Sigmoid colon (tissue), 7 donors: ENCODE measurements at places on chromosomes 2 and 18. TPM values are rescaled to one million over a fixed set of nuclear protein-coding genes. Genes with fewer than 3 reads are reported as not detected.

DNA sequence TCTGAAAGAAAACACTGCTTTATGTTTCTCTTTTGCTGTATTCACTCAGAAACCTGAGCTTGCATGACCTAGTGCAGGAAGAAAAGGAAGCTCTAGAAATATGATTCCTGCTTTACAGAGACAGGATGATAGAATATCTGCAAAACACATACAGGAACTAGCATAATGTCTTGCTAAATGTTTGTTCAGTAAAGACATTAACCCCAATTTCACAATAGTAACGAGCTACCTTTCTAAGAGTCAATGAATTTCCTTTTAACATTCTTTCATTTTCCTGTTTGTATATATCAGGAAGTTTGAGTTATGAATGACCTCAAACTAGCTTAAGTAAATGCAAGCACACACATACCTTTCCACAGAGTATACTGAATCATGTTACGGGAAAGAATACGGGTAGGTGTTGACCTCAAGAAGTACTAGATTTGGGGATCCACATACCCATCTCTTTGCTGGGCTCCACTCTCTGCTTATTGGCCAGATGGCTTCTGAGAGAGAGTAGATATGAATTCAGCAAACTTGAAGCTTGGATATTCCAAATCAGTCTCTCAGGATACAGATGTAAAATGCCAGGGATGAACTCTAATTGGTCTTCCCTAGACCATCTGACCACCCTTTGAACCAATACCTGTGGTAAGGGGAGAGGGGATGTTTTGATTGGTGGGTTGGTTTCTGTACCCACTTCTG, 18.2 kb upstream of the ACSL3 start:
- H3K4me3 ChIP-seq = no peak overlapping the region
- H3K27me3 ChIP-seq = no peaks in the 10 kb centered on the region
- DNase-seq = no peak

The COL4A4 gene
- 1.1 TPM for total RNA-seq

- H3K27ac ChIP-seq = peak overlapping the region; percentile 63
- no peaks in the 10 kb centered on the region for H3K36me3 ChIP-seq
- peak overlapping the region; percentile 25 for H3K4me3 ChIP-seq
- H3K4me1 ChIP-seq = no peaks in the 10 kb centered on the region
- H3K27me3 ChIP-seq = no peaks in the 10 kb centered on the region
These were observed 796 bp downstream of the RFTN2 start for GRCh38 chr2:197674591-197674990.

The DUSP19 gene
- total RNA-seq = 6.9 TPM

The HNMT gene
- 41.1 TPM for total RNA-seq

The CCDC85A gene
- 1.9 TPM for total RNA-seq

- no peaks in the 10 kb centered on the region for H3K36me3 ChIP-seq
- no peak for DNase-seq
- H3K4me1 ChIP-seq = no peaks in the 10 kb centered on the region
- H3K27ac ChIP-seq = no peak overlapping the region
These were observed 141.5 kb upstream of the FN1 start for GRCh38 chr2:215577356-215577755.

GRCh38 chr18:2997429-2997828, 15.5 kb downstream of the LPIN2 start:
- peaks cover 50% of the 10 kb centered on the region for H3K4me1 ChIP-seq
- no peaks in the 10 kb centered on the region for H3K27me3 ChIP-seq
- DNase-seq = no peak
- H3K36me3 ChIP-seq = no peaks in the 10 kb centered on the region

GRCh38 chr18:4399929-4400328, 55.2 kb downstream of the DLGAP1 start:
- H3K27me3 ChIP-seq = no peaks in the 10 kb centered on the region
- H3K4me3 ChIP-seq = no peak overlapping the region
- H3K27ac ChIP-seq = no peak overlapping the region
- no peaks in the 10 kb centered on the region for H3K4me1 ChIP-seq

GRCh38 chr2:8652774-8653426, 29.0 kb upstream of the ID2 start:
- no peak overlapping the region for H3K27ac ChIP-seq
- H3K4me3 ChIP-seq = no peak overlapping the region
- H3K36me3 ChIP-seq = no peaks in the 10 kb centered on the region
- no peaks in the 10 kb centered on the region for H3K27me3 ChIP-seq
- no peaks in the 10 kb centered on the region for H3K4me1 ChIP-seq
- peak; percentile 46 for DNase-seq

DNA sequence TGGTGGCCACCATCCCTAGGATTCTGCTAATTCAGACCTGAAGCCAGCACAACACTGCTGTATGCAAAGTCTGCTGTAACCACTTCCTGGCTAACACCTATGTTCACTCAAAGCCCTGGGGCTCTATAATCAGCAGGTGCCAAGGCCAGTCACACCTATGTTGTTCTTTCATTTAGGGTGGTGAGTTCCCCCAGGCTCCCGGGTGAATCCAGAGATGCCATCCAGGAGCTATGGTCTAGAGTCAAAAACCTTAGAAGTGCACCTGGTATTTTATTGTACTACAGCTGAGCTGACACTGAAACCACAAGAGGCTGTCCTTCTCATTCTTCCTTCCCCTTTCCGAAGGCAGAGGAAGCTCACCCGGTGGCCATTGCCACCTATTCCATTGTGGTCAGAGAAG, 46.2 kb upstream of the CCDC141 start:
- no peak for DNase-seq
- H3K4me1 ChIP-seq = no peaks in the 10 kb centered on the region
- no peak overlapping the region for H3K27ac ChIP-seq

DNA sequence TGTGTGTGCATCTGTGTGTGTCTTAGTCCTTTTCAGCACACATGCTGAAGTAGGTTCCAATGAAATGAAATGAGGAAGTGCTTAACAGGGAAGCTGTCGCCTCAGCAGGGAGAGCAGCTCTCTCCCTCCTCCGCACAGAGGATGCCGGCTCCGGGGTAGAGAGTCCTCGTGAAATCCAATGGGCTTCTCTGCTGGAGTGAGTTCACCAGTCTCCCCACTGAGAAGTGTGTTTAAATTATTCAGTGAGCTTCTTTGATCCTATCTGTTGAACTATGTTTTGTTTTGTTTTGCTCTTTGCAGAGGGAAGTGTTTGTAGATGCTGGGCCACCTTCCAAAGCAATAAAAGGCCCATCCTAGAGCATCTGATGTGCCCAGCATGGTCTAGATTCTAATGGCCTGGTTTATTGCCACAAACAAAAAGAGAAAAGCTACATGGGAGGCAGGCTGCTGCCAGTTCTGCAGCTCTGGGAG, 6.7 kb downstream of the PPP1R7 start:
- peaks cover 45% of the 10 kb centered on the region for H3K36me3 ChIP-seq
- no peaks in the 10 kb centered on the region for H3K27me3 ChIP-seq
- no peak for DNase-seq
- H3K4me3 ChIP-seq = no peak overlapping the region
- H3K4me1 ChIP-seq = no peaks in the 10 kb centered on the region

The GPR75 gene
- 2.2 TPM for total RNA-seq

The REG1B gene
- total RNA-seq = not detected

GRCh38 chr2:158725441-158725891, 69.7 kb upstream of the DAPL1 start:
- H3K27ac ChIP-seq = no peak overlapping the region
- no peak overlapping the region for H3K4me3 ChIP-seq
- H3K27me3 ChIP-seq = no peaks in the 10 kb centered on the region
- H3K4me1 ChIP-seq = no peaks in the 10 kb centered on the region
- H3K36me3 ChIP-seq = no peaks in the 10 kb centered on the region
- DNase-seq = no peak

DNA sequence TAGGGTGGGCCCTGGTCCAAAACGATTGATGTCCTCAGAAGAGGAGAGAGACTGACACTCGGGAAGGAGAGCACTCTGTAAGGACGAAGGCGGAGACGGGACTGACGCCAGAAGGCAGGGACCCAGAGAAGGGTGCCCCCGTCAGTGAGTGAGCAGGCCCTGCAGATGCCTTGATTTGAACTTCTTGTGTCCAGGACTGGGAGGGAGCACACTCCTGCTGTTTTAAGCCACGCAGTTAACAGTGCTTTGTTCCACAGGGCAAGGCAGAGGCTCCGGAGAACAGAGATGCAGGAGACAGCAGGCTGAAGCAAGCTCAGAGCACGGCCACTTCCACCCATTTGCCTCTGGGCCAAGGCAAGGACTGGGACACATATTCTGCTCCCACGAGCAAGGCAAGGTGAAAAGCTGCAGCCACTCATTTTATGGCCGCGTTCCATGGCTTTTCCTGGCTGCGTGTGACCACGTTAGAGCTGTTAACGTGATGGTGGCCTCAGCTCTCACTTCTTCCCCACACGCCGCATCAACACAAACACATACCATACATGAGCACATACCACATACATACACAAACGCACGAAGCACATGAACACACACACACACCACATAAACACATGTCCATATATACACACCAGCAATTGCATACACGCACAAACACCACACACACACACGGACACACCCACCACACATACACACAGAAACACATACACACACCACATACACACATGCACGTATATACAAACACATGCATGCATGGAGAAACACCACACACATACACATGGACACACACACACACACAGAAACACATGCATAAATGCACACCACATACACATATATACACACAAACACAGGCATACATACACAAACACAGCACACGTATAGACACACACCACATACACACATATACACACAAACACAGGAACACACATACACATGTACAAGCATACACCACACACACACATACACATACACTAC, 521.0 kb upstream of the MYT1L start:
- H3K27ac ChIP-seq = no peak overlapping the region
- no peaks in the 10 kb centered on the region for H3K36me3 ChIP-seq
- no peak overlapping the region for H3K4me3 ChIP-seq

GRCh38 chr2:219634951-219635751, 7.7 kb downstream of the SLC4A3 start:
- DNase-seq = peak; percentile 46
- H3K4me3 ChIP-seq = no peak overlapping the region
- H3K27ac ChIP-seq = no peak overlapping the region
- no peaks in the 10 kb centered on the region for H3K4me1 ChIP-seq

The EPB41L3 gene
- 156 TPM for total RNA-seq

The FAM237A gene
- not detected for total RNA-seq

GRCh38 chr2:1868683-1869141, 124.4 kb upstream of the PXDN start:
- H3K4me1 ChIP-seq = no peaks in the 10 kb centered on the region
- no peaks in the 10 kb centered on the region for H3K36me3 ChIP-seq
- peaks cover 7% of the 10 kb centered on the region for H3K27me3 ChIP-seq
- H3K4me3 ChIP-seq = no peak overlapping the region
- H3K27ac ChIP-seq = no peak overlapping the region

- H3K4me1 ChIP-seq = no peaks in the 10 kb centered on the region
- H3K36me3 ChIP-seq = no peaks in the 10 kb centered on the region
- H3K4me3 ChIP-seq = no peak overlapping the region
- H3K27ac ChIP-seq = no peak overlapping the region
These were observed 21.9 kb downstream of the INO80D start for GRCh38 chr2:206064077-206064476.

DNA sequence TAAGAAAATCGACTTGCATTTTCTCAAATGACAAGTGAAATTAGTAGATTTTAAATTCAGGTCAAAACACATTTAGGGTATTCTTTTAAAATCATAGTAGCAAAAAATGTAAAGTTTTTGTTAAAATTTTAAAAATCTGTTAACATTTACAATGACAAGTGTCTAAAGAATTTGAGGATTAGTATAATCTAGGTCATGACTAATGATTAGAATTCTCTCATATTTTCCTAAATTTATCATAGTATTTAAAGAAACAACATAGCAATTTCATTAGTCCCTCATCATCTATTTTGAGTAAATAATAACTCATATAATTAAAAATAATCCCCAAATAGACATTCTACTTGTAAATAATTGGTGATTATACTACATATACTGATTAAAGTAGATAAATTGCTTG, 23.6 kb downstream of the THUMPD2 start:
- peaks cover 29% of the 10 kb centered on the region for H3K36me3 ChIP-seq
- no peaks in the 10 kb centered on the region for H3K27me3 ChIP-seq
- DNase-seq = no peak
- H3K27ac ChIP-seq = no peak overlapping the region

DNA sequence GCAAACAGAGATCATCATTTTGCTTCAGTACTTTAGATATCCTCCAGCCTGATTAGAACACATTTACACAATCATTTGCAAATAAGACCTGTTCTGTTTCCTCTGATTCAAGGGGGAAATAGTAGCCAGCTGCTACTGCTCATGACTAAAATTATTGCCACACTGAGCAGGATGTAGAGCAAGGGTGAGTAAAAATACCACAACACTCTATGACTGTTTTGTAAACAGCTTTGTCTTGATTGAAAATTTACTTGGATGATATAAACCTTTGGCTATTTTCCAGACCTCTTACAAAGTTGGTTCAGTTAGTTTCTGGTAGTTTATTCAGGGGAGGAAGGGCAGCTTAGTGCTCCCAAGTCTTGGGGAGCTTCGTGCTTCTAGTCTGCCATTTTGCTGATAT, 286.4 kb upstream of the CNTNAP5 start:
- no peaks in the 10 kb centered on the region for H3K27me3 ChIP-seq
- H3K4me3 ChIP-seq = no peak overlapping the region
- no peak for DNase-seq
- no peaks in the 10 kb centered on the region for H3K4me1 ChIP-seq
- H3K36me3 ChIP-seq = no peaks in the 10 kb centered on the region

GRCh38 chr2:124213977-124214587, 189.0 kb downstream of the CNTNAP5 start:
- no peak overlapping the region for H3K27ac ChIP-seq
- DNase-seq = no peak
- no peaks in the 10 kb centered on the region for H3K36me3 ChIP-seq
- no peak overlapping the region for H3K4me3 ChIP-seq
- no peaks in the 10 kb centered on the region for H3K27me3 ChIP-seq
- no peaks in the 10 kb centered on the region for H3K4me1 ChIP-seq

GRCh38 chr2:54330926-54331835, 75.2 kb upstream of the TSPYL6 start:
- peak; percentile 66 for DNase-seq
- H3K4me1 ChIP-seq = peaks cover 18% of the 10 kb centered on the region
- no peaks in the 10 kb centered on the region for H3K27me3 ChIP-seq
- H3K4me3 ChIP-seq = peak overlapping the region; percentile 60

The SFT2D3 gene
- total RNA-seq = 8.2 TPM

- no peaks in the 10 kb centered on the region for H3K27me3 ChIP-seq
- peak overlapping the region; percentile 86 for H3K27ac ChIP-seq
- H3K4me1 ChIP-seq = peaks cover 56% of the 10 kb centered on the region
- H3K4me3 ChIP-seq = peak overlapping the region; percentile 53
- peak; percentile 73 for DNase-seq
- H3K36me3 ChIP-seq = no peaks in the 10 kb centered on the region
These were observed 101.6 kb downstream of the SPTBN1 start for GRCh38 chr2:54557601-54558187.

The ALPI gene
- total RNA-seq = not detected

The L3MBTL4 gene
- 5.1 TPM for total RNA-seq

- no peaks in the 10 kb centered on the region for H3K36me3 ChIP-seq
- H3K4me1 ChIP-seq = no peaks in the 10 kb centered on the region
- no peaks in the 10 kb centered on the region for H3K27me3 ChIP-seq
- H3K4me3 ChIP-seq = no peak overlapping the region
- no peak for DNase-seq
These were observed 56.1 kb upstream of the SLC35G4 start for GRCh38 chr18:11553098-11553940.

GRCh38 chr18:72409903-72410302, 134.2 kb downstream of the CBLN2 start:
- no peak overlapping the region for H3K27ac ChIP-seq
- no peaks in the 10 kb centered on the region for H3K4me1 ChIP-seq
- H3K4me3 ChIP-seq = no peak overlapping the region
- H3K36me3 ChIP-seq = no peaks in the 10 kb centered on the region

GRCh38 chr2:213152065-213152794, 818 bp upstream of the IKZF2 start:
- H3K27me3 ChIP-seq = no peaks in the 10 kb centered on the region
- DNase-seq = peak; percentile 85
- peak overlapping the region; percentile 98 for H3K27ac ChIP-seq
- peak overlapping the region; percentile 56 for H3K4me3 ChIP-seq
